Esophagus muscularis mucosa (tissue), 4 donors: ENCODE measurements at places on chromosomes 4 and X. TPM values are rescaled to one million over a fixed set of nuclear protein-coding genes. Genes with fewer than 3 reads are reported as not detected.

- H3K36me3 ChIP-seq, result no peaks in the 10 kb centered on the region
- H3K4me1 ChIP-seq, result no peaks in the 10 kb centered on the region
Observed at GRCh38 chrX:81414630-81415029, 212.7 kb downstream of the SH3BGRL start.

DNA sequence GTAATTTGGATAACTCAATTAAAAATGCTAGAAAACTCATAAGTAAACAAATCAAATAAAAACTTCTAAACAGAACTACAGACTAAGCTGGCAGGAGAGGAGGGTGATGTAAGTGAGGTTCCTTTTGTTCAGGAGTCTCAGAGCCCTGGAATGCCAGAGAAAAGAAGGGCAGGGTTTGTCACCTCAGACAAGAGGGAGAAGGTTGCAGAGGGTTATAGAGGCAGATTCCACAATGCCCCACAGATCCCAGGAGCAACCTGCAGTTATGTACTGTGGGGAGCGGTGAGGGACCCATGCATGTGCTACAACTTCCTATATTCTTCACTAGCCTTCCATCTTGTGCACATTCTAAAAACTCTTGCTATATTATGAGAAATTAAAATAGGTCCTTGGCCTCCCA is 129.7 kb downstream of the CFAP299 start:
- no peaks in the 10 kb centered on the region for H3K27me3 ChIP-seq
- H3K27ac ChIP-seq, result no peak overlapping the region
- DNase-seq, result no peak
- H3K4me3 ChIP-seq, result no peak overlapping the region

DNA sequence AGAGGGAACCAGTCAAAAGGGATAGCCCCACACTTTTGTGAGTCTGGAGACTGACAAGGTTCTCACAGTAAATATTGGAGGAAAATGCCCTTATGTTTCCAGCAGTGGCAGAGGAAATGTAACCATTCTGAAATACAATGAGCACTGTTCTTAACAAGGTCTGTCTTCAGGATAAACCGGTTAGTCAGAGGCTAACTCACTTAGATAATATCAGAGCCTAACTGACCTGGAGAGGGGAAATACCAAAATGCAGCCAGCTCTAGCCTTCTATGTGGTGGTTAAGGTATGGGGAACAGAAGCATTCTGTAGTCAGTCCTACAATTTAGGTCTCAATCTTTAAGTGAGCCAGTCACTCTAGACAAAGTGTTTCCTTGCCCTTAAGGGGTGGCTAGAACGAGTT is 70.8 kb downstream of the TBCK start:
- no peak for DNase-seq
- H3K36me3 ChIP-seq, result peaks cover 56% of the 10 kb centered on the region
- H3K4me1 ChIP-seq, result no peaks in the 10 kb centered on the region
- no peaks in the 10 kb centered on the region for H3K27me3 ChIP-seq
- H3K27ac ChIP-seq, result no peak overlapping the region

DNA sequence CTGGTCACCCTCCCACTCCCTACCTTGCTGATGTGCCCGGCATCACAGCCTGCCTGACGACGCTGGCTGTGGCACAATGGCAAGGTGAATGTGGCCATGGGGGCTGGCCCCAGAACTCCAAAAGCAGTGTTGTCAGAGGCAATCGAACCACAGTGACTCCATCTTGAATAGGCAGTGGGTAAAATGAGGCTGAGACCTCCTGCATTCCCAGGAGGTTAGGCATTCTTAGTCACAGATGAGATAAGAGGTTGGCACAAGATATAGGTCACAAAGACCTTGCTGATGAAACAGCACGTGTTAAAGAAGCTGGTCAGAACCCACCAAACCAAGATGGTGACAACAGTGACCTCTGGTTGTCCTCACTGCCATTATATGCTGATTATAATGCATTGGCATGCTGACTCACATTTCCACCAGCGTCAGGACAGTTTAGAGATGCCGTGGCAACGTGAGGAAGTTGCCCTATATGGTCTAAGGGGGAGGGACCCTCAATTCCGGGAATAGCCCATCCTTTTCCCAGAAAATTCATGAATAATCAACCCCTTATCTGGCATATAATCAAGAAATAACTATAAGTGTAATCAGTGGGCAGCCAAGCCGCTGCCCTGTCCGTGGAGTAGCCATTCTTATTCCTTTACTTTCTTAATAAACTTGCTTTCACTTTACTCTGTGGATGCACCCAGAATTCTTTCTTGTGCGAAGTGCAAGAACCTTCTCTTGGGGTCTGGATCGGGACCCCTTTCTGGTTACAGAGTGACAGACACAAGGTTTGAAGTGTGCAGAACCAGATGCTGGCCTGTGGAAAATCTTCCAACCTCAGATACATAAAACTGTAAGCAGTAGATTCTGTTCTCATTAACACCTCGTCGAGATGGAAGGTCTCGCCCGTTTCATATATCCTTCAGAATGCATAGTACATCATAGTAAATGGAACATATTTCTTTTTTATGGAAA is 26.8 kb upstream of the CLDN24 start:
- DNase-seq, result no peak
- no peak overlapping the region for H3K4me3 ChIP-seq
- H3K36me3 ChIP-seq, result no peaks in the 10 kb centered on the region
- no peaks in the 10 kb centered on the region for H3K27me3 ChIP-seq
- no peak overlapping the region for H3K27ac ChIP-seq

DNA sequence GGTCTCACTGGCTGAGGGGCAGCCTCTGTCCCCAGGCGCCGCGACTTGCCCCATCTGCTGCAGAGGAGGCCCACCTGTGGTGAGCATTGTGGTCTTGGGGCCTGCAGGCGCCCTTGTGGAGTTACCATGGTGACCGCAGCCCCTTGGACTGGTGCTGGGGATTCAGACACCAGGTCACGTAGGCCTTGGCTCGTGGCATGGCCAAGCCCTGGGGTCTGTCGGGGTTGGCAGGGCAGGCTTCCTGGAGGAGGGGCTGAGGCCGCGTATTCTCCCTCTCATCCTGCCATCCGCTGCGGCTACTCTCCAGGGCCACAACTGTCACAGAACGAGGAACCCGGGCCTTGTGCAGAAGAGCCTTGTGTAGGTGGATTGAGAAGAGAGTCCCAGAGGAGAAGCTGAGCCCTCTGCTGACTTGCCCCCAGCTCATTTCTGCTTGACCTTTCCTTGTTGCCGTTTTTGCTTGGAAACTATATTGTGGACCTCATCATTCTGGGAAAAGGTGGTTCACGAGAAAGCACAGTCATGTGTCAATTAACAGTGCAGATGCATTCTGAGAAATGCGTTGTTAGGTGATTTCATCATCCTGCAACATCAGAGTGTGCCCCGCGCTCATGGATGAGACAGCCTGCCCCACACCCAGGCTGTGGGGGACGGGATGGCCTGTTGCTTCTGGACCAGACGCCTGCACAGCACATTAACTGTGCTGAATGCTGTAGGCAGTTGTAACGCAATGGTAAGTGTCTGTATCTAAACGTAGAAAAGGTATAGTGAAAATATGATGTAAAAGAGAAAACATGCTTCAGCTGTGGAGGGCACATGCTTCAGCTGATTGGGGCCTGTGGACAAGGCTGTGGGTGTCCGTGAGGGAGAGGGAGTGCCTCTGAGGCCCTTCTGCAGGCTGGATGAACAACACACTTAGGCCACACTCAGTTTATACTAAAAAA is 38.5 kb downstream of the TRMT44 start:
- H3K4me3 ChIP-seq, result no peak overlapping the region
- no peak overlapping the region for H3K27ac ChIP-seq
- peaks cover 3% of the 10 kb centered on the region for H3K4me1 ChIP-seq
- DNase-seq, result no peak

DNA sequence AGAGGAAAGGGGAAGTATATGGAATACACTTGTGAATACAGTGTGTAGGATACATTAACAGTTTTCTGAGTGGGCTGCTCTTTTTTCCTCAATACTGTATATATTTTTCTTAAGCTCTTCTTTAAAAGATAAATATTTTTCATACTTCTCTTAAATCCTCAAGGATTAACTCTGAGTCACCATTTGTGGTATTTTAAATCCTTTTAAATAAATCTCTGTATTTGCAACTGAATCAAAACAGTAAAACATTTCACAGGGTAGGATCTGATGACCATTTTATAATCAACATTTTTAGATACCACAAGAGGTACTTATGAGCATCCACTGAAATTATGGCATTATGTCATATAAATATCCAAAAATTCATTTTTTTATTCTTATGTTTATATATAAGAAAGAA is 87.6 kb downstream of the GAB1 start:
- peaks cover 25% of the 10 kb centered on the region for H3K4me1 ChIP-seq
- H3K36me3 ChIP-seq, result peaks cover 12% of the 10 kb centered on the region
- H3K27me3 ChIP-seq, result no peaks in the 10 kb centered on the region
- H3K27ac ChIP-seq, result no peak overlapping the region
- no peak for DNase-seq

DNA sequence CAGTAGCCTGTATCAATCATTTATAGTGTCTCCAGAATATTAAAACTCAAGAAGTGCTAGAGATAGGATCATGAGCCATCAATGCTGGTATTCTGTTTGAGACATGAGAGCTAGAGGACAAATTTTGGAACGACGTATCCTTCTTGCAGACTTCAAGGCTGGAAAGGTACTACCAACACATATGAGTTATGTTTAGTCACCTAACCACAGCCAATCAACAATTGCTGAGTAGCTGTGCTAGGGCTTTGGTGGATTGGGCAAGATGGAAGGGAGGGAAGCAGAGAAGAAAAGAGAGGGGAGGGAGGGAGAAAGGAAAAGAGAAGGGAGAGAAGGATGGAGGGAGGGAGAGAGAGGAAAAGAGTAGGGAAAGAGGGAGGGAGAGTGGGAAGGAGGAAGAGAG is 21.6 kb upstream of the RAI2 start:
- no peak for DNase-seq
- H3K36me3 ChIP-seq, result no peaks in the 10 kb centered on the region
- no peak overlapping the region for H3K27ac ChIP-seq
- H3K4me1 ChIP-seq, result no peaks in the 10 kb centered on the region
- no peak overlapping the region for H3K4me3 ChIP-seq

- H3K4me1 ChIP-seq, result no peaks in the 10 kb centered on the region
- no peak overlapping the region for H3K27ac ChIP-seq
- no peaks in the 10 kb centered on the region for H3K36me3 ChIP-seq
- no peaks in the 10 kb centered on the region for H3K27me3 ChIP-seq
Observed at GRCh38 chr4:189035654-189036053, 896.4 kb downstream of the TRIML1 start.

- no peaks in the 10 kb centered on the region for H3K36me3 ChIP-seq
- H3K4me3 ChIP-seq, result no peak overlapping the region
Observed at GRCh38 chrX:37697169-37697760, 11.7 kb downstream of the XK start.

DNA sequence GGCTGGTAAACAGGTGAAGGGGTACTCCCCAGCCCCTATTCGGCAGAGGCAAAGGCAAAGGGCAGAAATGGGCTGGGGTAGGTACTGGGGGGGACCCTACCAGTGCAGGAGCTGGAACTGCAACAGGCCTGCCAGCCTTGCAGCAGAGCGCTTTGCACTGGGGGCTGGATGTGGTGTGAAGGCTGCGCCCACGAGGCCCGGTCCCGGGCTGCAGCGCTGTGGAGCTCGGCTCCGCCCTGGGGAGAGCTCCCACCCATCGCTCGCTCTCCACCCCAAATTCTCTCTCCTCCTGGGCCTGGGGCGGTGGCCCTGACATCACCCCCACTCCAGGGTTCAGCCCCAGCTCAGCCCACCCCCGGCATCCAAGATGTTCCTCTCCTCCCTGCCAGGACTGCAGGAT is 24.2 kb downstream of the IQSEC2 start:
- no peak for DNase-seq
- no peak overlapping the region for H3K4me3 ChIP-seq
- H3K27me3 ChIP-seq, result no peaks in the 10 kb centered on the region
- H3K4me1 ChIP-seq, result no peaks in the 10 kb centered on the region

DNA sequence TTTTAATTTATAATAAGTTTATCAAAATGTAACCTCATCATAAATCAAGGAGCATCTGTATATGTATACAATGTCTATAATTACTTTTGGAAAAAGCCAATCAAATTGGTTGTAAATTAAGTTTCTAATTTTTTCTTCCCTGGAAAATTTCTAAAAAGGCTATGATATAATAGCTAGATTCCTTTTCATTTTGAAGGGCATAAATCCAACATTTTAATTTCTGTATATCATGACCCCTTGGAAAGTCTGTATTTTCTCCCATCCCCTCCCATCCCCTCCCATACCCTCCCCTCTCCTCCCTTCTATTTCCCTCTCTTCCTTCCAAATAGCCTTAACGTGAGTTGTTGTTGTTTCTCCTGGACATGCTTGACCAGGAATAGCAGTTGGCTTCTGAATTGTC is 247.1 kb upstream of the FSTL5 start:
- H3K27me3 ChIP-seq, result no peaks in the 10 kb centered on the region
- no peaks in the 10 kb centered on the region for H3K36me3 ChIP-seq
- H3K4me3 ChIP-seq, result no peak overlapping the region
- no peak for DNase-seq
- no peak overlapping the region for H3K27ac ChIP-seq

DNA sequence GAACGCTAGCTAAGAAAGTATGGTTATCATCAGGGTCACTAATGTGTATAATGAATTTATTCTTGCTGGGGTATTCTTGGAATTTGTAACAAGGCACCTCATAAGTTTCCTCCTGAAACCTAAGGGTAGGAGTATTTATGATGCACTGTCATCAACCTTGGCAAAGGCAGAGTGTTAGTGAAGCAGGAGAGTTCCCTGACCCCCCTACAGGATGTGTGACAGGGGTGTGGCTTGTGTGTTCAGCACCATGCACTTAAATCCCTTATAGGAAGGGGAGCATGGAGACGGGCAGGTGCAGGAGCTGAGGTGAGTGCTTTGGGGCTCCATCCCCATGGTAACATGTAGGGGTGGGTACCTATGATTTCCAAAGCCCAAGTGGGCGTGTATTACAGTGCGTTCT is 237.7 kb downstream of the GALNTL6 start:
- no peaks in the 10 kb centered on the region for H3K36me3 ChIP-seq
- no peak for DNase-seq
- no peak overlapping the region for H3K4me3 ChIP-seq
- H3K27ac ChIP-seq, result no peak overlapping the region
- H3K27me3 ChIP-seq, result no peaks in the 10 kb centered on the region

DNA sequence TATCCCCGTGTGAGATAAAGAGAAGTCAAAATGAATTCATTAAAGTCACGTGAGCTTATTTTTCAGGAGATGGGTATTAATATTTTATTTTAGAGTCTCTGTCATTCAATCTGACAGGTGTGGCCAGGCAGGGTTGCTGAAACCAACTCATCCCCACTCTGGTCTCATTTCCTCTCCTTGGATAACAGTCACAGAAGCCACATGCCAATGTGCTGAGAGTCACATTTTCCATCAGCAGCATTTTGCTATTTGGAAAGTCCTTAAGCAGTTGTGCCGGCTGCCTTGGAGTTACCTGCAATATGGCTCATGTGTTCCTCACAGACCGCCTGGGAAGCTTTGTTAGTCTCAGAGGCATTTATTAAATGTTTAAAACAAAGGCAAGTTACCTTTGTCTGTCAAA is 302.3 kb downstream of the DCHS2 start:
- no peak overlapping the region for H3K27ac ChIP-seq
- H3K4me3 ChIP-seq, result no peak overlapping the region
- DNase-seq, result no peak
- H3K27me3 ChIP-seq, result no peaks in the 10 kb centered on the region

GRCh38 chr4:147195386-147195785 is 249.7 kb upstream of the TTC29 start:
- no peaks in the 10 kb centered on the region for H3K27me3 ChIP-seq
- H3K4me1 ChIP-seq, result peaks cover 6% of the 10 kb centered on the region
- H3K27ac ChIP-seq, result no peak overlapping the region
- no peak for DNase-seq
- no peaks in the 10 kb centered on the region for H3K36me3 ChIP-seq

The IQCM gene
- not detected for total RNA-seq

The UGT2A3 gene
- not detected for total RNA-seq

The PF4V1 gene
- total RNA-seq, result not detected

The PAGE1 gene
- total RNA-seq, result not detected
